ENCODE measurements at places on chromosomes 3 and 15.

DNA sequence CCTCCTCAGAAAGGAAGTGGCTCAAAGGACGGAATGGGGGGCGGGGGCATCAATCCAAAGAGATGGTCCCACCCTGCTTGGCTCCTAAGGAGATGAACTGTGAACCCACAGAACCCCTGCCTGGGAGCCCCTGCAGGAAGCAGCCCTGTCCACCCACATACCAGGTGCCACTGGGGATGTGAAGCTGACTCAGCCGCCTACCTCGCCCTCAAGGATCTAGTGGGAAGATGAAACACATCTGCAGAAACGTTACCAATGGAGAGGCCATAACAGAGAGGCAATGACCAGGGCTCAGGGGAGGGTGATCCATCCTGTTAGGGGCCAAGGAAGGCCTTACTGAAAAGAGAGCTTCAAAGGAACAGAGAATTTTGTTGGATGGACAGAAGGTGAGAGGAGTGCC, 35.1 kb downstream of the EAF1 start:
- DNase-seq = no peak

GRCh38 chr3:152331018-152331541, 62.4 kb downstream of the MBNL1 start:
- no peak for DNase-seq

- DNase-seq = no peak
Measured at GRCh38 chr3:3821777-3822176, 22.5 kb downstream of the LRRN1 start.

- DNase-seq = no peak
Measured at GRCh38 chr15:44034933-44035624, 160.0 kb downstream of the FRMD5 start.

- DNase-seq = no peak
Measured at GRCh38 chr3:152780553-152780952, 54.4 kb upstream of the P2RY1 start.
